ENCODE measurements at places on chromosomes 16 and 17.

- no peak for DNase-seq
Observed at GRCh38 chr17:10318535-10318934, 54.3 kb downstream of the MYH13 start.

- no peak for DNase-seq
Observed at GRCh38 chr17:57940231-57940630, 15.0 kb downstream of the CUEDC1 start.

GRCh38 chr16:13994239-13995106 lies 74.5 kb downstream of the ERCC4 start:
- no peak for DNase-seq

- DNase-seq: no peak
Observed at GRCh38 chr16:80681436-80681835, 123.0 kb downstream of the CDYL2 start.

GRCh38 chr16:637081-638018 lies 1.2 kb upstream of the METTL26 start:
- DNase-seq: peak; percentile 53

DNA sequence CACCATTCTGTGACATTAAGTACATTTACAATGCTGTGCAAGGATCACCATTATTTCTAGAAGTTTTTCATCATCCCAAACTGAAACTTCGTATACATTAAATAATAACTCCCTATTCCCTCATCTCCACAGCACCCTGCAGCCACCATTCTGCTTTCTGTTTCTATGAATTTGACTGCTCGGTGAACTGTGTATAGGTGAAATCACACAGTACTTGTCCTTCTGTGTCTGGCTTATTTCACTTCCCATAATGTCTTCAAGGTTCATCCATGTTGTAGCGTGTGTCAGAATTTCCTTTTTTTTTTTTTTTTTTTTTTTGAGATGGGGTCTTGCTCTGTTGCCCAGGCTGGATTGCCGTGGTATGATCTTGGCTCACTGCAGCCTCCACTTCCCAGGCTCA lies 20.4 kb downstream of the RAP1GAP2 start:
- DNase-seq: no peak

DNA sequence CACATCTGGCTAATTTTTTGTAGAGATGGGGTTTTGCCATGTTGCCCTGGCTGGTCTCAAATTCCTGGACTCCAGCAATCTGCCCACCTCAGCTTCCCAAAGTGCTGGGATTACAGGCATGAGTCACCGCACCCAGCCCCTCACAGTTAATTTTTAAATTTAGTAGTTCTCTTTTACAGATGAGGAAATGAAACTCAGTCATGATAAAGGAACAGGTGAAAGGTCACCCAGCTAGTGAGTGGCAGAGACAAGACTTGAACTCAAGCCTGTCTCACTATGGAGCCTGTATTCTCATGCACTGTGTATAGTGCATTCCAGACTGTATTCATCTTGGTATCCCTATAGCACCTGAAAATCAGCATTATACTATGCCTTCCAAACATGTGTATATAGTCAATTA lies 77.1 kb upstream of the WSB1 start:
- no peak for DNase-seq

- DNase-seq: no peak
Observed at GRCh38 chr17:77540975-77541374, 400.2 kb downstream of the SEC14L1 start.

GRCh38 chr16:50197582-50197981 lies 44.5 kb downstream of the TENT4B start:
- no peak for DNase-seq

- no peak for DNase-seq
Observed at GRCh38 chr16:71807905-71808592, 585 bp downstream of the AP1G1 start.

GRCh38 chr17:64236827-64237403 lies 26.1 kb downstream of the TEX2 start:
- DNase-seq: no peak

DNA sequence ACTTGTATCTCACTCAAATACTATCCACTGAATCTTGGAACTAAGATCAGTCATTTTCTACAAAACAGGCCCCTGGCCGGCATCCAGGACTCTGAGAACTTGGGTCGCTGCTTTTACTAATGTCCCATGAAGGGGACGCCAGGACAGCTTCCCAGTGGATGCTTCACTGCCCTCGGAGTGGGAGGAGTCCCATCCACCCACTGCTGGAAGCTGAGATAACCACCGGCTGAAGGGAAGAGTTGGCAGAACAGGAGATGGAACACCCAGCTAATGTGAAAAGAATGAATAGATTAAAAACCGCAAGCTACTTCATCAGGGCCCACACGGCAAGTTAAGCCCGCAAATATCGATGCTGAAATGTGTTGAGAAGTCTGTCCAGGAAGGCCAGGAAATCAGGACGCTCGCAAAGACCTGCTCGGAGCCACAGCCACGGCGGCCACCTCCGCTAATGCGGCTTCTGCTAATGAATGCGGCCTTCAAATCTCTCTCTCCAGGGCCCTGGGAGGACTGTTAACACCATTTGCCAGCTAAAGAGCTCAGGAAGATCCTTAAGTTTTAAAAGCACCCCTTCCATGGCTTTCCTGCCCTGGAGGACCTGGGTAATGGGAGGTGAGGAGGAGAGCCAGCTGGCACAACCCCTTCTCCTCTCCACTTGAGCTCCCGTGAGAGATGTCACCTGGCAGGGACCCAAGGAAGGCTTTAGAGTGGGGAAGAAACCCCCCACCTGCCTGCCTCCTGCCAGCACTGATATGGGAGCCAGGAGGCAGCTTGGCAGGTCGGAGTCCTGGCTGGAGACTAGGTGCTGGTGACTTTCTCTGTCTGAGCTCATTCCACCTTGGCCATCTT lies 226.6 kb upstream of the RPL38 start:
- DNase-seq: peak; percentile 84

DNA sequence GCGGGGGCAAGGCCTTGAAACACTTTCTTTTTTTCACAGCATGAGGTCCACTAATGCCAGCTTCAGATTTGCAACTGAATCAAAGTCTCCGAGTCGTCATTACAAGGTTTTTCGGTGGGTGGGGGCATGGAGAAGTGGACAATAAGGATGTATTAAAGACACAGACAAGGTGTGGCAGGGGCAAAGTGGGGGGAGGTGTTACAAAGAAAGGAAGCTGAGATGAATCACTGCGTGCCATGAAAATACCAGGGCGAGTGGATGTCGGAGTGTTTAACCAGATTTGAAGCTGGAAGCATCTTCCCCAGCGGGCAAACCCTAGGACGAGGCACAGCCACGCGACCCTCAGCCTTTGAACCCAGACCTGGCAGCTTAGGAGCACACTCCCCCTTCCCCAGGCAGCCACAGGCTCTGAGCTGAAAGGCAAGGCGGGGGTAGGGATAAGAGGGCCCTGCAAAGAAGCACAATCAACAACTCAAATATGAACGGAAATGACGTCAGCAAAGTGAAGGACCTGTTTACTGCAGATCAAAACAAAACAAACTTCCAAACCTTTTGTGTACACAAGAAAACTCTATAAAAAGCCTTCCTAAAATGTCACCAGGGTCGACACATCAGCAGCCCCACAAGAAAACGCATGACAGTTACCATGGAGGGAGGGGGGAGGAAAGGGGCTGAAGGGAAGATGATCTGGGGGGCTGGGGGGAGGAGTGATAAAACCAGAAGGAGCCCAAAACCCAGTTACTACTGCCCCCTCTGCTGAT lies 5.6 kb upstream of the ZFHX3 start:
- peak; percentile 21 for DNase-seq

DNA sequence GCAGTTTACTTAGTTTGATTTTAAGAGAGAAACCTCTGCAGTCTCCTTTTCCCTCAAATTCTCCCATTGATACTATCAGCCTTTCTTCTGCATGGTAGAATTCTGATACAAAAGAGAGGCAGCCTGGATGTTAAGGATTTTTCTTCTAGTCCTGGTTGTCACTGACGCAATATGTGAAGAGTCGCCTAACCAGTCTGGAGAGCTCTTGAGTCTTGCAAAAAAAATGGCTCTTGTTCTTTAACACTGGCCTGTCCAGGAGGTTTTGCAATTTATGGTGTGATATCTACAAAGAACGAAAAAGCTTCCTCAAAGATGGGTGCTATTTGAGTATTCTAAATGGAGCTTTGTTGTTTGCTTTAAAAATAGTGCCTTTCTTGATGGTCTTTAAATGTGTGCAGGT lies 28.9 kb downstream of the COX10 start:
- DNase-seq: peak; percentile 53

DNA sequence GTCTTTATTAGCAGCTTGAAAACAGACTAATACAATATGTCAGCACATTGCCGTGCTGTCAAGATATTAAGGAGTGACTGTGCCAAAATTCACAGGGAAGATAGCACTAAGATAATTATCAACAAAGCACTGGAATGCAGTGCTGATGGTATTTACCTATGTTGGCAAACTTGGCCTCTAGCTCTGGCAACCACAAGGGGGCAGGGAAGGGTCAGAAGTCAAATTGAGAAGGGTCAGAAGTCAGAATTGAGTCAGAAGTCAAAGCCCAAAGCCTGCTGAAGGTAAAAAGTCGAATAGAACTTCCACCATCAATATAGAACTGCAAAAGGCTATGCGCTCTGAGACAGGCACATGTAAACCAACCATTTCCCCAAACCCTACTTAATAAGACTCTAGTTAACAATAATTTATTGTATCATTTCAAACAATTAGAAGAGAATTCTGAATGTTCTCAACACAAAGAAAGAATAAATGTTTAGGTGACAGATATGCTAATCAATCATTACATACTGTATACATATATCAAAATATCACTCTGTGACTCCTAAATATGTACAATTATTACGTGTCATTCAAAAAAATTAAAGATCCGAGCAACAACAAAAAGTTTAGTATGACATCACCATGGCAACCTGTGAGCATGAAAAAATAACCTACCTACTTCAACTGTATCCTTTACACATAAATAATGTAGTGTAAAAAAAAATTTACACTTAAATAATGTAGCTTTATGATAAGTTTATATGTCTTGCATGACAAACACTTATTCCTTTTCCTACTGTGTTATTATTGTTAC lies 916.1 kb downstream of the KCNJ2 start:
- DNase-seq: no peak

- DNase-seq: peak; percentile 70
Observed at GRCh38 chr16:75096656-75097055, 19.9 kb downstream of the LDHD start.

GRCh38 chr16:86524029-86524428 lies 13.7 kb downstream of the FOXF1 start:
- no peak for DNase-seq

DNA sequence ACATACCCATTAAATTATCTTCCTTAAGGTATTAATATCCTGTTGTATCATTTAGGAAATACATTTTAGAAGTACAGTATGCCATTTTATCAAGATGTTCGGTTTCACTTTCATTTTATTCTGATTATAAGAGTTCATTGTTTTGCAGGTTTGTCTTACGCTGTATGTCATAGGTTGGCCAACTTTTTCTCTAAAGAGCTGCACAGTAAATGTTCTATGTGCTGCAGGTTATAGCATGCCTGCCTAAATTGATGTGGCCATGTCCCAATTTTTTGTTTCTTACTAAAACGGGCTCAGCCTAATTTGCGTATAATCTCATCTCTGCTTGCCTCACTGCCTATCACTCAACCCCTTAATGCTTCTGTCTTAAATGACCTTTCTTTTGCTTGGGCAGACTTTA lies 126.4 kb downstream of the USP22 start:
- DNase-seq: no peak

DNA sequence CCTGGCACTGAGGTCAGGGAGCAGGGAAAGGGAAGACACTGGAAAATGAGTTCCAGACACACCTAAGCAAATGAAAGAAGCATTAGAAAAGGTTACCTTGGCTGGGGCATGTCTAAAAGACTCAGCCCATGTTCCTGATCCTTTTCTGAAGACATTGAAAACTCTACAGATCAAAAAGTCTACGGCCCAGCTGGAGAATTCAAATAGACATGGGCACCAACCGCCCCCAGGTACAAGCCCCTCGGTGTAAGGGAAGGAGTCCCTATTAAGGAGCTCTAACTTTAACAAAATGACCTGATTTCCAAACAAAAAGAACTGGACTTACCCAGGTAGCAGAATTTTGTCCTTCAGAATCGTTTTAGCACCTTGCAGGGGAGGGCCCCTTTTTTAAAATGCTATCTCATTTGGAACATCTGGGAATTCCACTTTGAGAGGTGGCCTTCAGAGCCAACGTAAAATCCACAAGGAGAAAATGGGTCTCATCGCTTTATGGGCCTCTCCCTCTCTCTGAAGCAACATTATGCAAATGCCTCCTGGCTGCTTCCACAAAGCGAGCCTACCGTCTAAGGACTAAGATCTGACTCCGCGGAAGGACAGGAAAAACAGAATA lies 43.6 kb upstream of the RBFOX3 start:
- no peak for DNase-seq

DNA sequence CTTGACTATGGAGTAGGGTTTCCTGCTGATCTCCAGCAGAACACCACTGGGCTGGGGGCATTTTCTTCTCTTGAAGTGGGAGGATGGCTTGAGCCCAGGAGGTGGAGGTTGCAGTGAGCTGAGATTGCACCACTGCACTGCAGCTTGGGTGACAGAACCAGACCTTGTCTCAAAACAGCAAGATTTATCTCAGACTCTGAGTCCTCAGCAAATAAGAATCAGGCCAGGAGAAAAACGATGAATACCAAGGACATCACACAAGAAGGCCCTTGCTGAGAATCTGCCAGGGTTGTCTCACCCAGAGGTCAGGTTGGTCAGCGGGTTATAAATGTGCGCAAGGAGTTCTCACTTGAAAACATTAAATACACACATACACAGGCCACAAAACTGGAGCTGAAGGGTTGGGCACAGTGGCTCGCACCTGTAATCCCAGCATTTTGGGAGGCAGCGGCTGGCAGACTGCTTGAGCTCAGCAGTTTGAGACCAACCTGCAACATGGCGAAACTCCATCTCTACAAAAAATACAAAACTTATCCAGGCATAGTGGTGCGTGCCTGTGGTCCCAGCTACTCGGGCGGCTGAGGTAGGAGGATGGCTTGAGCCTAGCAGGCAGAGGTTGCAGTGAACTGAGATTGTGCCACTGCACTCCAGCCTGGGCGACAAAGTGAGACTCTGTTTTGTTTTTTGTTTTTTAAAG lies 7.7 kb downstream of the MXRA7 start:
- no peak for DNase-seq

DNA sequence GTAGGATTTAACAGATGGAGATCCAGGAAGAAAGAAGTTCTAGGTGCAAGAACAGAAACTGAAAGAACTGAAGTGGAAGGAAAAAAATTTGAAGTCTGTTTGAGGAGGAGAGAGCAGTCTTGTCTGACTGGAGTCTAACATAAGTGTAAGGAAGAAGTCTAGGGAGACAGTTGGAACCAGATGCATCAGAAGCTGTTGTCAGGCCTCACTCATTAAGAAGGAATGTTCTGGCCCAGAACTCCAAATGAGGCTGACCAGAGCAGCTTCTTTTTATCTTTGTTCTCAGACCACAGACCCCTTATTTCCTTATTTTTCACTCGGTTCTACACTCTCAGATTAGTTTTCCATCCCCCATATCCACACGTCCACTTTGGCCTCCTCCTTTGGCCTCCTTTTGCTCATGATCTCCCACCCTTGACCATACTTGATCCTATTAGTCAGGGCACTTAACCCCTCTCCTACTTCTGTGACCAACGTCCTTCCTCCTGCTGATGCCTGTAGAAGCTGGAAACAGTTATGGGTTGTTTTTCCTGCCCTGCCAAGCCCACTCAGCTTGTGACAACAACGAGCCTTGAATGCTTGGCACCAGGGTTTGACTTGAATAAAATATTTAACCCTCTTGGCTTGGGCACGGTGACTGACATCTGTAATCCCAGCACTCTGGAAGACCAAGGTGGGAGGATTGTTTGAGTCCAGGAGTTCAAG lies 7.0 kb upstream of the MYH2 start:
- DNase-seq: no peak

All from DMS79 treated with DMSO at 0.1 percent for 48 hours (cell line).